ENCODE measurements at places on chromosomes 11 and 22.

- DNase-seq: no peak
Measured at GRCh38 chr11:87866951-87867350, 308.3 kb downstream of the RAB38 start.

- no peak for DNase-seq
Measured at GRCh38 chr11:28632338-28632737, 524.1 kb downstream of the METTL15 start.

DNA sequence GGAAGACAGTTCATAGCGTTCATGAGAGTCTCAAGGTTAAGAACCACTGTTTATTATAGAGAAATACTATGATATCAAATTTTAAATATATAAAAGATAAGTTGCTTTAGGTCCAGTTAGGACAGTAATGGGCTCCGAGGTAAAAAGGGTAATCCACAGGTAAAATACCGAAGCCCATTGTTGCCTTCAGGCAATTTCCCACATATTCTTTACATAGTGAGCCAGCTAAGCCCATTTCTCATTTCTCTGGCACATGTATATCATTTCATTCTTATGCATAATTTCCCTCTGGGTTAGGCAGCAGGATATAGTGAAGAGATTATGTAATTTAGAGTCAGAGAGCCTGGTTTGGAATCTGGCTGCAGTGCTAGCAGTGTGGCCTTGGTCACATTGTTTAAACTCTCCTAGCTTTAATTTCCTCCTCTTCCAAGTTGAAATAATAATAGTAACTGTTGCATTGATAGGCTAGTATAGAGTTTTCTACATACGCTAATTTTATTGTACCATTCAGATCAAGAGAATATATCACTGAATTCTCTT is 7.6 kb upstream of the POU2AF1 start:
- no peak for DNase-seq

- DNase-seq: no peak
Measured at GRCh38 chr11:119681361-119681910, 47.6 kb downstream of the NECTIN1 start.

DNA sequence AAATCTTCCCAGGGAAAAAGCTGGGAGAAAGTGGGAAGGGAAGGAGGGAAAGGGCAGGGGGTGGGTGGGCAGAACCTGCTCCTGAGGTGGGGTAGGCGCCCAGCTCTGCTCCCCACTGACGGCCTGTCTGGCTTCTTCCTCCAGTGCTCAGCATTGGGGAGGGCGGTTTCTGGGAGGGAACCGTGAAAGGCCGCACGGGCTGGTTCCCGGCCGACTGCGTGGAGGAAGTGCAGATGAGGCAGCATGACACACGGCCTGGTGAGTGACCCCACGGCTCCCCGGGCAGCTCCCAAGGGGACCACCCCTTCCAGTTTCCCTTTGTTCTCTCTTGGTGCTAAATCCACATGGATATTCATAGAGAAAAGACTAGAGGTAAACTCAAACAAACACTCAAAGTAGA is 25.9 kb downstream of the SHANK3 start:
- DNase-seq: no peak

DNA sequence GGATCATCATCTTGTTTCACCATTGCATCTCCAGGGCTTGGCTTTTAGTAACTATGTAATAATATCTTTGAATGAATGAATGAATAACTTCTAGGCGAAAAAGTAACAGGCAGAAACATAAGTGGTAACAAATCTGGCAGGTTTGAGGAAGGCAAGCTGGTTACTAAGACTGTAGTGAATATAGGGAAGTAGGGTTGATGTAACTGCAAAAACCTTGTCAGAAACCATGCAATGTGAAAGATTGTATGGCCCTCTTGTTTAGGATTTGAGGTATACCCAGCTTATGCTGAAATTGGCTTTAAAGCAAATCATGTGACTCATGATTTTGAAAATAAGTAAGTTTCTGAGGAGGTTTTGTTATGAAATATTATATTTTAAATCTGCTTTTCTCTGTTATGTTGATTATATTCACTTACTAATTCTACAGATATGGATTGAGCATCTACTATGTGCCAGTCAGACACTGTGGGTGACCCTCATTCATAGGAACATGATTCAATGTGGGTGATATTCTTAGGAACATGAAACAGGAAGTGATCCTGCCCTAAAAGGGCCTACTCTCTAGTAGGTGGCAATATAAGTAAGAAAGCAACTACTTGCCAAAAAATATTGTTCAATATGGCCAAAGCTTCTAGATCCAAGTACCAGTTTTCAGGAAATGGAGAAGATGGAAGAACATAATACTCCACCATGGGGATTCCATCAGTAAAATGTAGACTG is 115.5 kb upstream of the CCDC90B start:
- DNase-seq: no peak

- no peak for DNase-seq
Measured at GRCh38 chr11:27716835-27717234, 16.6 kb upstream of the BDNF start.

GRCh38 chr11:128464878-128465450 is 122.4 kb downstream of the ETS1 start:
- DNase-seq: no peak

- no peak for DNase-seq
Measured at GRCh38 chr11:117188620-117189081, 10.1 kb downstream of the SIDT2 start.

GRCh38 chr11:10181811-10182210 is 112.2 kb downstream of the SBF2 start:
- no peak for DNase-seq

GRCh38 chr11:30560206-30561106 is 25.7 kb downstream of the MPPED2 start:
- DNase-seq: no peak

- no peak for DNase-seq
Measured at GRCh38 chr11:65589444-65590239, 6.0 kb downstream of the KCNK7 start.
